ENCODE measurements at places on chromosomes 6 and 20.
A peak's percentile ranks its signal among the peaks of the same experiment; 100 is the strongest.

DNA sequence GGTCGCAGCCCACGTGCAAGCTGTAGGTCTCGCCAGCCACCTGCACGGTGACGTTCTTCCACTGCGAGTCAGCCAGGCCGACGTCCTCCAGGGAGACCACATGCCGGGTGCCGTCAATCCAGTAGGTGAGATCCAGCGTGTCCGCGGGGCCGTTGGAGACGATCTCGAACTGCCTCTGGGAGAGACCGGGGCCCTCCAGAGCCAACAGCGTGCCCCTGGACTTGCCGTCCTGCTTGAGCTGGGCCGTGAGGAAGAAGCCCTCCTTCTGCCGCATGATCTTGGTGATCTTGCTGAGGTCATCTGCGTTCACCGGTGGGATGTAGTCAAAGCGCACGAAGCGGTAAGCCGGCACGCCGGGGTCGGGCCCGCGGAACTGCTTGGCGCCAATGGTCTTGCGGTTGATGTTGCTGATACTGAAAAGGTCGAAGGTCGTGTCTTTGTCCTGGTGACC, 5.1 kb downstream of the THBS2 start:
- DNase-seq, result no peak

- no peak for DNase-seq
Measured at GRCh38 chr6:28726569-28727309, 197.0 kb downstream of the TRIM27 start.

DNA sequence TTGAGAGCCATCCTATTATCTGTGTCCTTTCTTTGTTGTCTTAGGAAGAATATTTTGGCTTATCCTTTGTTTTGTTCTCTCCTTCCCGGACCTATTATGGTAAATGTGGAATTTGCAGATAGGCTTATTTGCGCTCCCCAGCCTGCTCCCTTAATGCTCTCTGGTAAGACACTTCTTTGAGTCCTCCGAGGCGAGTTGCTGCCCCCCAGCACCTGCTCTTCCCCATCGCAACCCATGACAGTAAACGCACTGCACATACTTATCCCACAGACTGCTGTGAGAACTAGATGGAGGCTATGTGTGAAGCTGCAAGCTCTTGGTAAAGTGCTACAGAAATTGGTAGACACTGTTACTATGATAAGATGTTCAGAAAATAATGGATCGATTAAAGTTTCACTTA, 47.0 kb upstream of the ESR1 start:
- no peak for DNase-seq

DNA sequence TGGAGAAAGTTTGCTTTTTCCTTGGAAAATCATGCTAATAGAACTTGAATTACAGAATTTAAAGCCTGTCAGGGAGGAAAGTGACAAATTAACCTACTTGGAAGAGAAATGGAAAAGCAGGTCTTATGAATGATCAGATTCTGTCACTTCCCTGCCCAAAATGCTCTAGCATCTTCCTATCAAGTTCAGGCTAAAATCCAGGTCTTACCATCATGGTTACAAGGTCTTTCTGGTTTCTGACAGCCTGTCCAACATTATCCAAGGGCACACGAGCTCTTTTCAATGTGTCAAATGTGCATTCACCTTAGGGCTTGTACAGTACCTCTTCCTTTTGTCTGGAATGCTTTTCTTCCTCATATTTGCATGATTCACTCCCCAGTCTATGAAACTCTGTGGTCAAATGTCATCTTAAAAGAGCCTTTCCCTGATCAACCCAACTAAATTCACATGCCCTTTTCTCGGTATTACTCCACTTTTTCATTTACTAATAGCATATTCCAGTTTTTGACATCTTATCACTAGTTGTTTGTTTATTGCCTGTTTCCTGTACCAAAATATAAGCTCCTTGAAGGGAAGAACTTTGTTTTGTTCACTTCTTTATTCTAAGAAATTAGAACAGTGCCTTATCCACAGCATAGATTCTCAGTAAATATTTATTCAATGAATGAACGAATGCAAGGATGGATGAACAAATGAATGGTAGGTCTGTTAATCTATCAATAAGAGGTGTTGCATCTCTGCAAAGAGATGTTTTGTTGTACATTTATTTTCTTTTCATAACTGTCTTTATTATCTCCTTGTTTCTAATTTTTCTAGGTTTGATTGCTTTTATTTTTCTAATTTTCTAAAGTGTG, 139.5 kb downstream of the BCAS1 start:
- DNase-seq, result no peak

DNA sequence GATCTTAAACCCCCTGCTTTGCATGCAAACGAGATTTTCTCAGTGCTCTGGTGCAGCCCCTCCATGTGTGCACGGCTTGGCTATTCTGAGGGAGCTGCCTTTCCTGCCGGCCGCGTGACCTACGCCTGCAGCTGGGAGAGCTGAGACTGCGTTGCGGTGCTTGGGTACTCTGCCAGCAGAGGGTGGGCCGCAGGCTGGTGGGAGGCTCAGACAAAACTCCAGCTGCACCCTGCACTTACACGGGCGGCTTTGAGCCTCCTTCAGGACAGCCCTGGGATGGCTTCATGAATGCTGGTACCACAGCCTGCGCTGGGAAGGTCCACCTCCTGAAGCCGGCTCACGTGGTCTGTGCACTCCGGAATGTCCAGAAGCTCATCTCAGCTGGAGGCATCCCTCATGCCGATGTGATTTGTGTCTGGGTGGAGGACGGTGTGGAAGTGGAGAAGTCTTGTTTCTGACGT, 223.7 kb downstream of the DLL1 start:
- DNase-seq, result no peak

GRCh38 chr20:7137395-7138151, 370.1 kb downstream of the BMP2 start:
- no peak for DNase-seq

DNA sequence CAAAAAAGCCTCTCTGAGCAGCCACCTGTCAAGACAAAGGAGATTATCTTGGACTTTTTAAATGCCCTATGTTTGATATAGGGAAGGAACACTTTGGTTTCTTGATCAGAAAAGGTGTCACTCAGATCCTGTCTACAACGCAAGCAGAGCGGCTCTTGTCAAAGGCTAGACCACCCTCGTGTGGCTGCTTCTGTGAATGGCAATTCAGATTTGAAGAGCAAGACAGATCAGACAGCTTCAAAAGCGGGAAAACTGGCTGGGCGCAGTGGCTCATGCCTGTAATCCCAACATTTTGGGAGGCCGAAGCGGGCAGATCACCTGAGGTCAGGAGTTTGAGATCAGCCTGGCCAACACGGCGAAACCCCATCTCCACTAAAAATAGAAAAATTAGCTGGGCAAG, 10.1 kb upstream of the NXT1 start:
- peak; percentile 34 for DNase-seq

GRCh38 chr20:47577314-47577713, 75.6 kb downstream of the NCOA3 start:
- no peak for DNase-seq

DNA sequence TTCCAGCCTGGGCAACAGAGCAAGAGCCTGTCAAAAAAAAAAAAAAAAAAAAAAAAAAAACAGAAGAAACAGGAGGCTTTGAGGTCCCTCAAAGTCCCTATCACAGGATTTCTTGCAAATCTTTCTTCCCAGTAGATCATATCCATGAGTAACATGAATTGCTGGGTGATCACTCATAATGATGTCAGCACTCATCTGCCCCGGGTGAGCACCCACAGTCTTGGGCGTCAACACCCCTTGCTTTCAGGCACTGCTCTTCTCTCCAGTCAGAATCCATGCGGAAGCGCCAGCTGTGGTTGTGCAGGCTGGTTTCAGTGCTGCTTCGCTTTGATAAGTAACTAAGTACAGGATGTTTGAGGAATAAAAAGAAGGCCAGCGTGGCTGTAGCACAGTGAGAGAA, 40.2 kb upstream of the INSM1 start:
- no peak for DNase-seq

- no peak for DNase-seq
Measured at GRCh38 chr6:170243791-170244291, 47.0 kb downstream of the DLL1 start.

GRCh38 chr6:33824461-33825154, 20.8 kb upstream of the MLN start:
- no peak for DNase-seq

DNA sequence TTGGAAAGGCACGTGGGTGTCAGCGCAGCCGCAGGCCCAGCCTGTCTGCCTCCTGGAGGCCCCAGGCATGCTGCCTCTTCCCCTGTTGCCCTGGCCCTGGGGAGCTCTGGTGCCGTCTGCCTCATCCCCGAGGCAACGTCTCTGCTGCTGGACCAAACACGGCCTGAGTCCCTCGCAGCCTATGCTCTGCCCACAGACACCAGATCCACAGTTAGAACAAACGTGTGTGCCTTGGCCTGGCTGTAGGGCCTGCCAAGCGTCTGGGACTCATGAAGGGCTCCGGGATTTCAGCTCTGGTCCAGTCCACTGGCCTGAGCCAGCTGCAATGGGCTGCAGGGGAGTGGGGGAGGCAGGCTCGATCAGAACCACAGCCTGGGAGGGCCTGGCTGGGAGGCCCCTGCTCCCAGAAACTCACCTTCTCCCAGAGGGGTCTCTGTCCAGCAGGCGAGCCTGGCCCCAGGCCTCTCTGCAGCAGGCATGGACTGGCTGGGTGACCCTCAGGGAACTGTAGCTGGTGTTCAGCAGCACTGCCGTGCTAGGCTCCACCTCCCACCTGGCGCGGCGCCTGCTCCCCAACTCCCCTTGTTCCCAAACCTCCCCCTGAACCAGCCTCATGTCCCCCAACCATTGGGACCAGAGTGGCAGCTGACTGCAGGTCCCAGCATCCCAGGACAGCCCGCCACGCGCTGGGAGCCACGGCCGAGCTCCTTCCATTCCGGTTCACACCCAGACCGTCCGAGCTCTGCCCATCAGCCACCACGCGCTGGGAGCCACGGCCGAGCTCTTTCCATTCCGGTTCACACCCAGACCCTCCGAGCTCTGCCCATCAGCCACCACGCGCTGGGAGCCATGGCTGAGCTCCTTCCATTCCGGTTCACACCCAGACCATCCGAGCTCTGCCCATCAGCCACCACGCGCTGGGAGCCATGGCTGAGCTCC, 197.0 kb downstream of the DLL1 start:
- DNase-seq, result no peak

DNA sequence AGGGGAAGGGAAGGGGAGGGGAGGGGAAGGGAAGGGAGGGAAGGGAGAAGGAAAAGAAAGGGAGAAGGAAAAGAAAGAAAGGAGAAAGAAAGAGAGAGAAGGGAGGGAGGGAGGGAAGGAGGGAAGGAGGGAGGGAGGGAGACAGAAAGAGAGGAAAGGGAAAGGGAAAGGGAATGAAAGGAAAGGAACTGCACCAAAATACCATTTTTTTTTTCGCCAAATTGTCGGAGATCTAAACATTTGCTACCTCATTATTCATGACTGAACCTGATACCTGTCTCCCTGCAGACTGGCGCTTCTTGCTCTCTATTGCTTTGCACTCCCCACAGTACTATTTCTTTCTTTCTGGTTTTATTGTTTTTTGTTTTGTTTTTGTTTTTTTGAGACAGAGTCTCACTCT, 117.3 kb upstream of the LGSN start:
- no peak for DNase-seq

- peak; percentile 48 for DNase-seq
Measured at GRCh38 chr20:53652090-53652858, 58.6 kb upstream of the ZNF217 start.

- no peak for DNase-seq
Measured at GRCh38 chr20:56245761-56246160, 2.8 kb upstream of the MC3R start.

- no peak for DNase-seq
Measured at GRCh38 chr20:11453430-11453829, 464.3 kb upstream of the BTBD3 start.
